BJ (cell line): ENCODE measurements at places on chromosomes 12 and 14.

DNA sequence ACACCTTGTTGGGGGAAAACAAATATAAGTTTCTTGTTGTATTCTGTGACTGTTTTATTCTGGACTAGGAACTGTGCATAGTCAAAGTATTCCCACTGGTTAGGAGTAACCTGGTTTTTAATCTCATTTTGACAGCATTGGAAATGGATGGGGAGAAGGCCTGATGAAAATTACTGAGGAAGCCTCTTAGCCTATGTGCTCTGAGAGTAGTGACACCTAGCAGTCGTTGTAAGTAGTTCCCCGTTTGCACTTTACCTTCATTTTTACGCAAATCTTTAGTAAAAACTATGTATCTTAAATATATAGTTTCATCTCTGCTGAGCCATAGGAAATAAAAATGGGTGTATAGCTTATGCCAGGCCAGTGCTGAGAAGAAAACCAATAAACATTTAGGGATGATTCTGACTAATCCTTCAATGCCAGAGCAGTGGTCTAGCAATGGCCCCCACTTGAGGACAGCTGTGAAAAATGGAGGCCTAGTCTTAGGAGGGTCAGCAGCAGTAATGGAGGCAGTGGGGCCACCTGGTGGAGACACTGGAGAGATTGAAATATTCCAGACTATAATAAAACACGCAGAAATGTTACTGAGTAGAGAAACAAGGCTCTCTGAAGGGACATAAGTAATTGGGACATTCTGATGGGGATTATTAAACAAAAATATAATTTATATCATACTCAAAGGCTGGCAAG, 133.2 kb upstream of the NOVA1 start:
- DNase-seq = no peak

GRCh38 chr12:562634-563033, 100.6 kb downstream of the NINJ2 start:
- no peak for DNase-seq

DNA sequence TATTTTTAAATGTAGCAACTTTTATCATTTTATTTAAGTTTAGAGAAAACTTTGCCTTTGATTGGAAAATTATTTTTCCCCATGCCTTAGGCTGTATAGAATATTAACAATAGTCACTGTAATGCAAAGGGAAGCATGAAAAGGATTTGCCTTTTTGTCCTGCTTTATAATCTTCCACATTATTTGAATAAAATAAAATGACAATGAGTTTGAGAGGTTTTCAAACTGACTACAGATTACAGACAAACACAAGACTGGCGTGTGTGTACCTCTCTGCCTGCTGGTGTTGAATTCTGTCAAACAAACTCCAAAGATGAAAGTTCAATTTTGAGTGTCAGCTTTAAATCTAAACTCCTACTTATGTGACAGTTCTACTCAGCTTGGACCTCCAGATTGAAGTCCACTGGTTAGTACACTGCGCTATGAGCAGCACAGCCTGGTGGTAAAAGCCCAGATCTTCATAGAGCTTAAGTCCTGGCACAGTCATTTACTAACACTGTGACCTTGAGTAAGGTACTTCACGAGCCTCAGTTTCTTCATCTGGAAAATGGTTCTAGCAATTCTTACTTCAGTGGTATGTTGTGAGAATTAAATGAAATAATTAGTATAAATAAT, 98.3 kb upstream of the CPNE8 start:
- DNase-seq = no peak

GRCh38 chr12:6335451-6336078, 6.3 kb downstream of the TNFRSF1A start:
- no peak for DNase-seq

- DNase-seq = no peak
Measured at GRCh38 chr12:75489613-75490210, 9.2 kb downstream of the GLIPR1 start.

GRCh38 chr14:74599321-74599761, 12.7 kb downstream of the LTBP2 start:
- DNase-seq = no peak

DNA sequence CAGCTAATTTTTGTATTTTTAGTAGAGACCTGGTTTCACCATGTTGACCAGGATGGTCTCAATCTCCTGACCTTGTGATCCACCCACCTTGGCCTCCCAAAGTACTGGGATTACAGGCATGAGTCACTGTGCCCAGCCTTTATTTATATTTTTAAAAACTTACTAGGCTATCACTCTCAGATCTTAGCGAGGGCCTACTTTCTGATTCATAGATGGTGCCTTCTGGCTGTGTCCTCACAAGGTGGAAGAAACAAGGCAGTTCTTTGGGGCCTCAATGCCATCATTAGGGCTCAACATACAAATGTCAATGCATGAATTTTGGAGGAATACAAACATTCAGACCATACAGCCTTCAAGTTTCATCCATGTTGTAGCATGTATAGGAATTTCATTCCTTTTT, 2.4 kb upstream of the DGLUCY start:
- DNase-seq = no peak
